ENCODE measurements at places on chromosomes 16 and 17.

DNA sequence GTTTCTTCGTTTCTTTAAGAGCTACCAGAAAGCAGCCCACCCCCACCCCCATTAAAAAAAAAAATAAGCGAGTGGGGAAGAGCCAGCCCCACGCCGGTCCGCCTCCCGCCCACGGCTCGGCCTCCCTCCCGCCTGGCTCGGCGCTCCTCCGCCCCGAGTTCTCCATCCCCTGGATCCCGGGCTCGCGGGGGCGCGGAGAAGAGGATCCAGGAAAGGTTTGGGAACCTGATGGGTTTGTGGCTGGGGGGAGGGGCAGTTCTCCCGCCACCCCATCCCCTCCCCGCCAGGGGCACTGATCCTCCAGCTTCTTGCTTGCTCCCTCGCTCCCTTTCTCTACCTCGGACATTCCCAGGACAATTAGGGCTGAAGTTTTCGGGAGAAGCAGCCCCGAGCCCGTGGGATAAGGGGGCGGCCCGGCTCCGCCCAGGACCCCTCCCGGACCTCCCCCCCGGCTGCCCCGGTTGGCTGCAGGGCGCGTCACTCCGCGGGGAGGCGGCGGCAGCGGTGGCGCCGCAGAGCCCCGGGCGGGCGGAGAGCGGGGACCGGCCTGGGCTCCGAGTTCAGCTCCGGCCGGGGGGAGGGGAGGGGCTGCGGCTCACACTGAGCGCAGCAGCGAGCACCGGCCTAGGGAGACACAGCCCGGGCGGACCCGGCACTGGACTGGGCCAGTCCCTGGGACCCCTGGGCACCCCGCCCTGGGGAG lies 1.0 kb upstream of the SALL1 start:
- peak; percentile 88 for DNase-seq

GRCh38 chr16:35752773-35753558 lies 2293.6 kb downstream of the TP53TG3F start:
- no peak for DNase-seq

- DNase-seq = peak; percentile 57
Observed at GRCh38 chr17:42891539-42892152, 9.0 kb upstream of the G6PC1 start.

GRCh38 chr17:1724351-1724868 lies at the start of gene WDR81:
TSS of gene WDR81 (plus strand) at chr17:1724704. CDS start at chr17:1724960, 256 bp downstream.
- DNase-seq = peak; percentile 93

DNA sequence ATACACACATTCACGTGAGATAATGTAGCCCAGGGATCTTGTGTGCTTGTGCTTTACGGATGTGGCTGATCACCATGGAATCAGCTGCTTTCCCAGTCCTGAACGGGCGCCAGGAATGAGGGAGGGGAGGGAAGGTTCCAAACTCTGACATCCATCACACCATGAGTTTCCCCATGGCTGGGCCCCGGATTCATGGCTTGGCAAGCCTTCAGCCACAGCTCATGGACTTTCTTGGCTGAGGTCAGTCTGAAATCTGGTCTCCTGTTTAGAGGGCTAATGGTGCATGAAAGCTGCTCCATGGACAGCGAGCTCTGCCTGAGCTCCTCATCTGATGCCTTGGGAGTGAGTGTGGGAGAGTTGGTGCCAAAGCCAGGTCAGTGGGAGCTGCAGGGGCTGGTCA lies 767.6 kb upstream of the EEF2KMT start:
- no peak for DNase-seq

GRCh38 chr17:67328026-67328425 lies 38.4 kb downstream of the PSMD12 start:
- DNase-seq = no peak

- no peak for DNase-seq
Observed at GRCh38 chr17:46270032-46270431, 24.9 kb upstream of the LRRC37A start.

DNA sequence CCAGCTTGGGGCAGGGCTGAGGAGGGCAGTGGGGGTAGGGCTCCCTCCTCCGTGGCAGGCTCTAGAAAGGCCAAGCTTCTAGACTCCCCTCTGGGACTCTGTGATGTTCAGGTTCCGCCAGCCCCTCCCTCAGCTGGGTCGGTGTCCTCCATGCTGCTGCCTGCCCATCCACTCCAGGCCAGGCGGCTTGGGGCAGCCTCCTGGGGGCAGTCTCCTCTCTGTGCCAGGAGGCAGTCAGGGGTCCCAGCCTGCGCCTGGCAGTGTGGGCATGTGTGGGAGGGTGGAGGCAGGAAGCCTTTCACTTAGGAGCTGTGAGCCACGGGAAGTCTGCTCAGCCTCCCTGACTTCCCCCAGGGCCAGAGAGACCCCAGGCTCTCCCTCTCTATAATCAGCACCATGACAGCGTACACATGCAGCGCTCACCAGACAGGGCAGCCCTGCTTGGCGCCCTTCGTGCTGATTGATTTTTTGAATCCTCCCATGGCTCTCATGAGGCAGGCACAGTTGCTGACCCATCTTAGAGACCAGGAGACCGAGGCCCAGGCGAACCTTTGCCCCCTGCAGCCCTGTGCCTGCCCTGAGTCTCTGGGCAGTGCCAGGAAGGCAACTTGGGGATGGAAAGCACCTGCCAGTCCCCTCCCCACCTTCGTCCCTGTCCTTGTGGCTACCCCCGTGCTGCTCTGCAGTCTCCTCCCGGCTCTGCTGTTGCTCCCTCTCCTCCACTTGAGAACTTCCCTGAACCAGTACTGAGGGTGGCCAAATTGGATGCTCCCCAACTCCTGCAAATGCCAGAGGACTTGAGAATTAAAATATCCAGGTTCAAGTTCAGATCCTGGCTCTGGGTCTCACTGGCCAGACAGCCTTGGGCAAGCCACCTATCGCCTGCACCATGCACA lies 234.7 kb upstream of the GSE1 start:
- DNase-seq = no peak

DNA sequence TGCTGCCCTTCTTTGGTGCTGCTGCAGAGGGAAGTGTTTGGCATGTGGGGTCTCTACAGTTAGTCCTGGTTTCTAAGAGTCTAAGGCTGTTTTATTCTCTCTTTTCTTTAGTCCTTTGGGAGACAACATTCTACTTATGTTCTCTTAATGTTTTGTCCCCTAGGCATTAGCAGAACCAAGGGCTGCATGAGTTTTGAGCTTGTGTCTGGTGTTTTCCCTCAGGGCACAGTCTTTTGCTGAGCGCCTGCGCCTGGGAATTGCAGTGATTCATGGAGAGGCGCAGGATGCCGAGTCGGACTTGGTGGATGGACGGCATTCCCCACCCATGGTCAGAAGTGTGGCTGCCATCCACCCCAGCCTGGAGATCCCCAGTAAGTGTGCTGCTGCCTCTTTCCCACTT lies 41.1 kb upstream of the SLC5A10 start:
- no peak for DNase-seq

DNA sequence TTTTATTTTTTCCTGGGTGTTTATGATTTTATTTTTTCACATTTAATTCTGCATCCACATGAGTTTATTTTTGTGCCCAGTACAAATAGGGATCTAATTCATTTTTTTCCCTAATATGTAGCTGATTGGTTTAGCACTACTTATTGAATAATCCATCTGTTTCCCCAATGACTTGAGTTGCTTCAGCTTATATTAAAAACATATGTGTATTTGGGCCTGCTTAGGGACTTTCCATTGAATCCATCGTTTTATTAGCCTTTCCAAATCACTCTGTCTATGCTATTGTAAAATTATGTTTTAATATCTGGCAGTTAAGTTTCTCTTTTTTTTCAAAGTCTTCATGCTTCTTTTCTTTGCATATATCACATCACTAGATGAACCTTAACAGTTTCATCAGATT lies 42.2 kb downstream of the WWP2 start:
- no peak for DNase-seq

DNA sequence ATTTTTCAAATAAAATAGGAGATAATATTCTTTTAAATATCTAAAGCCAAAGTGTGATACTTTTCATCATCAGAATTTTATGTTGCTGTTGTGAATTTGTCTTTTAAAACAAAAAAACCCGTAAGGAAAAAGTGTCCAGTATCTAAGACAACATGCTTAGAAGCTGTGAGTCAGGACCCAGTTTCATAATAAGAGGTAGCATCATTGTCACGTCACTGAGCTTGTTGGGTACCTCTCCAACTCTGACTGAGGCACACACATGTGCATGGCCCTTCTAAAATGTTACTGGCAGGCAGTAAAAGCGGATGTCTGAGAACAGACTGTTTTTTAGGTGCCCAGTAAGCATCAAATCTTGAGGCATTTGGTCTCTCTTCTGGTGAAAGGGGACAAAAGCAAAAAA lies 2.5 kb downstream of the CIAPIN1 start:
- no peak for DNase-seq

- no peak for DNase-seq
Observed at GRCh38 chr17:2081564-2081963, 26.7 kb downstream of the HIC1 start.

GRCh38 chr17:10156948-10157607 lies 41.3 kb downstream of the GAS7 start:
- DNase-seq = no peak

DNA sequence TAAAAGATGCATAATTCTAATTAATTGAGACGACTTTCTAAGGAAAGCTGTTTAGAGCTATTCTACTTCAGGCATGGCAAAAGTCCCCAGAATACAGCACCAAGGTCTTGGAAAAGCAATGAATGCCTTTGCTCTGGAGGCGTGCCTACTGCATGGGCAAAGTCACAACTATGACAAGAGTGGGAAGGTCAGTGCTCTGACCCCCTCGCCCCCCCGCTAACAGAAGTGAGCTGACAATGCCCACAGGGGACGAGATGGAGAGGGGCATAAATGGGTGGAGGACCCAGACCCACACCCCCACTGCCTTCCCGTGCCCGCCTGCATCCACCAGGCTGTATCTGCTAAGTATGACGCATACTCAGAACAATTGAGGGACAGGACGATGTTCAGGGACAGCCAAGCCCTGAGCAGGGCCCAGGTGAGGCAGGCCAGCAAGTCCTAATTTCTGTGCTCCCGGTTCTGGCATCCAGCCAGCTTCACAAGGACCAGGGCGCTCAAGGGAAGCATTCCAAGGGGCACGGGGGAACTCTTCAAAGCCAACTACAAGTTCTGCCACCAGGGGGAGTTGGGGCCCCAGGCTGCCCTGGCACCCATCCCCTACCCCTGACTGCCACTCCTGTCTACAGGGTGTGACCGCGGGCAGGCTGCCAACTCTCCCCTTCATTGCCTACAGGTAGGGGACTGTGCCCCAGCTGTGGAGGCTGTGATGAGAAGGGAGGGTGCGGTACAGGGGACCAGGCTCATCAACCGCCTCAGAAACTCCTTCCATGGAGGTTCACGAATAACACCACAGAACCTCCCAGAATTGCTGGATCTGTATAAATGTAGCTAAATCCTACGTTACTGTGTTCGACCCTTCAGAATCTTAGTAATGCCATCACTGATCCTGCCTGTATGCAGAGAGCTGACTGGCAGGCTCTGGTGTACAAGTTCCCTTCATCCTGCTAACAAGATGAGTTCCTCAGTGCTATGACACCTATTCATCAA lies 20.8 kb downstream of the NPRL3 start:
- DNase-seq = peak; percentile 95

GRCh38 chr16:1309888-1310831 lies 724 bp downstream of the UBE2I start:
- DNase-seq = no peak

- peak; percentile 94 for DNase-seq
Observed at GRCh38 chr16:71626018-71626857, at the start of gene MARVELD3. TSS of gene MARVELD3 (plus strand) at chr16:71626184. CDS start at chr16:71626230, 46 bp downstream.

GRCh38 chr17:28846231-28846630 lies 3.6 kb upstream of the FAM222B start:
- DNase-seq = no peak

DNA sequence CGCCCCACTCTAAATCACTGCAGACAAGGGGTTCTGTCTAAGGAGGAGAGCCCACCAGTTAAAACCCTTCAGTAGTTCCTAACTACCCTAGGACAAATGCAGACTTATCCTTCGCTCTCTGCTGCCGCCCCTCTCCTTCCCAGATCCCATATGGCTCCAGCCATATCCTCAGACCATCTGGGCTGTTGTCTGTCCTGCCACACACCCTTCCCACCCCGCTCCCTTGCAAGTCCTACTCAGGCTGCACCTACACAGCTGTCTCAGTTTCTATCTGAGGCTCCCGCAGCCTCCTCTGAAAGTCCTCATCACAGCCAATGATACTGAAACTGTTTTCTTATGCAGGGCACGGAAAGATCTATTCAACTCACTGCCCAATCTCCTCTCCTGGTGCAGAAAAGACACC lies 720 bp upstream of the BCKDK start:
- DNase-seq = no peak

GRCh38 chr17:4304417-4305027 lies 40.7 kb upstream of the ANKFY1 start:
- DNase-seq = peak; percentile 81

- DNase-seq = no peak
Observed at GRCh38 chr17:17375841-17376240, 72.7 kb downstream of the NT5M start.

- no peak for DNase-seq
Observed at GRCh38 chr16:72508191-72508590, 336.2 kb upstream of the PMFBP1 start.

GRCh38 chr17:63697341-63698286 lies 2.3 kb downstream of the LIMD2 start:
- DNase-seq = peak; percentile 75

DNA sequence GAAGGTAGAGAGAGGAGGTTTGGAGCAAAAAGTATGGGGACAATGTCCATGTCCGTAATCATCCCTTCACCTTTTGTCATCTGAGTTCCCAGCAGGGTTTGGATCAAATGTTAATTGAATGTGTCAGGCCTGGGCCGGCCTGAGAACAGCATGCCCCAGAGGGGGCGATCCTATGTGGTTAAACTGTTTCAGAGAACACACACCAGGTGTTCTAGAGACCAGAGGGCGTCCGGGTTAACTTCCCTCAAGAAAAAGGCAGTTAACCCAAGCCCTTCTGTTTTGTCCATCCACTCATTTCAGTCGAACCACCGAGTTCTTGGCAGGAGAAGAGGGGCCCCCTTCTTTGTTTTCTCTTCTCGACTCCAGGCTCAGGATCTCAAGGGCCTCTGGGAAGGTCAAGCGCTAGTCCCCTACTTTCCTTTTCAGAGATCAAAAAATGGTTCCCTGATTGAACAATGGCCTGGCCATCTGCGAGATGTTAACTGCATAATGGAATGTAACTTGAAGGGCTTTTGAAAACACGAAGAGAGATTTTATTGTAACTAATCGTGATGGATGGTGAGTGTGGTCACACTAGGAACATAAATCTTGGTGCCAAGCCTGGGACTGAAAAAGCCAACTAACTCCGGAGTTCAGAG lies 142.5 kb downstream of the IRX3 start:
- no peak for DNase-seq

- DNase-seq = no peak
Observed at GRCh38 chr17:15185625-15185991, 79.5 kb downstream of the PMP22 start.

DNA sequence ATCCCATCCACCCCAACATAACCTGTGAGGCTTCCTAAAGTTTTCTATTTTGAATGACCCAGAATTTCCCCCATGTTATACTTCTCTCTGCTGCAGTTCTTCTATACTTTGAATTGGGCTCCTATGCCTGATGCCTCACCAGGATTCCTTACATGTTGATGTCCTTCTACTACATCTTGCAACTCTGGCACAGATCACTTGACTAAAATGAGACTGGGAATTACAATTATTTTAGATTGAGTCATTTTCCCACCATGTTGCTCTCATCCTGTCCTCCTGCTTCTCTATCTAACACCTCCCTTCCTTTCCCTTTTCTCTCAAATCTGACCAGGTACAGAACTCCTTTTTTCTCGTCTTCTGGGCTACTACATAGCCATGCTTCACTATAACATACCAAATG lies 314.0 kb upstream of the KCNJ16 start:
- DNase-seq = no peak

GRCh38 chr17:81231121-81231645 lies 7.7 kb downstream of the TEPSIN start:
- no peak for DNase-seq

- no peak for DNase-seq
Observed at GRCh38 chr16:27406511-27407128, 4.6 kb downstream of the IL21R start.

- no peak for DNase-seq
Observed at GRCh38 chr17:77189148-77189547, 48.4 kb downstream of the SEC14L1 start.
